ENCODE measurements at places on chromosomes 2 and 18.

- no peak for DNase-seq
Observed at GRCh38 chr2:215717501-215718381, 281.9 kb upstream of the FN1 start.

- DNase-seq, result no peak
Observed at GRCh38 chr18:10111191-10111590, 197.4 kb downstream of the VAPA start.

DNA sequence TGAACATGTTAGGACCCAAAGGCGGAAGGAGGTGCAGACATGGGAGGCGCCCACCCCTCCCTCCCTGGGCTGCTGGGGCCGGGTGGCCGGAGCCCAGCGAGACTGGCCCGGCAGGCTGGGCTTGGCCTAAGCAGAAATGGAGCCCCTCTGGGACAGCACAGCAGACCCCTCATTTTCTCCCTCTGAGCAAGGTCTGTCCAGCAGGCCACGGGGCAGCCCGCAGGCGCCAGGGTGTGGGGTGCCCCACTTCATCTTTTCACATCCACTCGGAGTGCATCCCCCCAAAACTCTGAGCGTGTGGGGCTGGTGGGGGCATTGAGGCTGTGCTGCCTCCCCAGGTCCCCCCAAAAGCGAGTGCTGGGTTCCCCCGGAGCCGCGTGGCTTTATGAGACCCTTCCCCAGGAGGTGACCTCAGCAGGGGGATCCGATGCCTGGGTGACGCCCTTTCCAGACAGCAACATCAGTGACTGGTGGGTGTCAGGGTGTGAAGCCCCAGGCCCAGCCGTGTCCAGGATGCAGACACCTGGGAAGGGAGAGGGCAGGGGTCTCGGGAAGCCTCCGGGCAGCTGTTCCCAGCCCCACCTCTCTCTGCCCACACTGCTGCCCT is 36.7 kb upstream of the GPC1 start:
- no peak for DNase-seq

- DNase-seq, result no peak
Observed at GRCh38 chr18:60929966-60930365, 403.3 kb upstream of the CDH20 start.

DNA sequence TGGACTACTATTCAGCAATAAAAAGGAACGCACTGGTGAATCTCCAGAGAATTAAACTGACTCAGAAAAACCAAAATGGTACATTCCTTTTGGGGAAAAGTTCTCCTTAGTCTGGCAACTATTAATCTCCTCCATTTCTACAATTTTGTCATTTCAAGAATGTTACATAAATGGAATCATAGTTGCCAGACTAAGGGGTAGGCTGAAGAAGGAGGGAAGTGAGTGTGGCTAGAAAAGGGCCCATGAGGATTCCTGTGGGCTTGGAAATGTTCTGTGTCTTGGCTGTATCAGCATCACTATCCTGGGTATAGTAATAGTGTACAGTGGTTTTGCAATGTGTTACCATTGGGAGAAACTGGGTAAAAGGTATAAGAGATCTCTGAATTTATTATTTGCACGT is 72.4 kb downstream of the ZAP70 start:
- no peak for DNase-seq

GRCh38 chr2:231820786-231821303 is 34.6 kb downstream of the COPS7B start:
- DNase-seq, result no peak

GRCh38 chr18:51712821-51713220 is 515.3 kb upstream of the MEX3C start:
- DNase-seq, result no peak

- DNase-seq, result no peak
Observed at GRCh38 chr2:25445464-25445863, 103.7 kb upstream of the DNMT3A start.

DNA sequence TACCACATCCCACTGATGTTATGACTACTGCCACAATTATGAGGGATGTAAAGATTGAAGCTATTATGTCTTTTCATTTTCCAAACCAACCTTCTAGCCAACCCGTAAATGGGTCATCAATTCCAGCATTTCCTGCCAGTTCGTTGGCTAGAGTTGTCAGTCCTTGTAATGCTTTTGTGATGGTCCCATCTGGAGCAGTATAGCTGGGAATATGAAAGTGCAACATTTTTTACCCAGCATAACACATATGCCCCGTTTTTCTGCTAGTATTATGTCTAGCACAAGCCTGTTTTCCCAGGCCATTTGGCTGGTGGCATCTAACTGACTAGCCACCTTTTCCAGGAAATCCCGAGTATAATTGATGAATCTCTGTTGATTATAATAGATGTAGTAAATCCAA is 1501.6 kb upstream of the SLC39A10 start:
- DNase-seq, result no peak

- DNase-seq, result no peak
Observed at GRCh38 chr2:203352604-203353255, 24.5 kb downstream of the ABI2 start.

GRCh38 chr2:74011246-74011645 is 26.5 kb downstream of the TET3 start:
- DNase-seq, result no peak

GRCh38 chr2:154343282-154343681 is 355.2 kb upstream of the KCNJ3 start:
- DNase-seq, result no peak

Data from cortex of kidney (tissue), 1 donor.